GM13976 (cell line): ENCODE measurements at places on chromosomes 2 and 18.

DNA sequence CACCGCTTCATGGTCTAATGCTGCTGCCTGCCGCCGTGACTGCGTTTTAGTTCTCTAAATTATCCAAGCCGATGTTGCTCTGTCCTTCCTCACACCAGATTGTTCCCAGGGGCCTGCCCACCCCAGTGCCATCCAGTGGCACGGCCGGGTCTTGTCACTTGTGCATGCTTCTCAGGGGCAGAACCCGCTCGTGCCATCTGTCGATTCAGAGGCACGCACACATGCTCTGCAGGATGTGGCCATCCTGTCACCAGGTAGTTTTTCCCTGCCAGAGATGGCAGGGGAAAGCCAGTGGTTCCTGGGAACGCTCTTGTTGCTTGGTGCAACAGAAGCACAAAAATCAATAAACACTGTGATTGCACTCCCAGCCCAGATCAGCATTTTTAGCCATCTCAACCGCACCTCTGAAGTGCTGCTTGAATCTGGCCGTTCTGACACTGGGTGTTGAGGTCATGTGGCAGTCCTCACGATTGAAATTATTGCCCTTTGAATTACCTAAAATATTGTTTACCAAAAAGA is 119.6 kb upstream of the BOD1L2 start:
- DNase-seq: no peak

DNA sequence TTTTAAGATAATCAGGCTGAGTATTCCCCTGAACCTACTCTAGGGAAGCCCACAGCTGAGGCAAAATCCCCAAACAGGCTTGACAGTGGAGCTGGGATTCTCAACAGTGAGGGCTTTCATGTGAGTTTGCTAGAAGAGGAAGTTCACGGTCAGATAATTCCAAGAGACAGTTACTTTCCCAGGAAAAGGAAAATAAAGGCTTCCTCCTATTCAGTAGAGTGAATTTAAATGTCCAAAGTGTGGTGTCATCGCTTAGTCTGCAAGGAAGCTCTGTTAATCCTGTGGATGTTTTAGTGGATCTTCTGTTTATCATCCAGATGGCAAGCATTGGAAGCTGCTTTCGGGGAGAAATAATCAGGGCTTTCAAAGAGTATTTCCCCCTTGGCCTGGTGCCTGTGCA is 119.8 kb downstream of the RPIA start:
- DNase-seq: no peak

DNA sequence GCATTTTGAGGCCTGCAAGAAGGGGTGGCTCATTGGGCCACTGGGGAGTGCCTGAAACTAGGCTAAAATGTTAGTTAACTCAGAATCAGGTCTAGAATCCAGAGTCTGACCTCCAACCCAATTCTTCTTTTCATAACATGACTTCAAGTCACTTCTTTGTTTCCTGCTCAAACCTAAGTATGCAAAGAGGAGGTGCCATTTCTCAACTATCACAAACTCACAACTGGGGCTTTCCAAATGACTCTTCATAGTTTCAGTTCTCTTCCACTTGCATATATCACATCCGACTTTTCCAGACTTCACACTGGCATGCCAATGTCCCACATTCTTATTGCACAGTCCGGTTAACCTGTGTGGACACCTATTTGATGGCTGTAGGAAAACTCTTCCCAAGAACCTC is 211.6 kb downstream of the TCF4 start:
- peak; percentile 42 for DNase-seq

DNA sequence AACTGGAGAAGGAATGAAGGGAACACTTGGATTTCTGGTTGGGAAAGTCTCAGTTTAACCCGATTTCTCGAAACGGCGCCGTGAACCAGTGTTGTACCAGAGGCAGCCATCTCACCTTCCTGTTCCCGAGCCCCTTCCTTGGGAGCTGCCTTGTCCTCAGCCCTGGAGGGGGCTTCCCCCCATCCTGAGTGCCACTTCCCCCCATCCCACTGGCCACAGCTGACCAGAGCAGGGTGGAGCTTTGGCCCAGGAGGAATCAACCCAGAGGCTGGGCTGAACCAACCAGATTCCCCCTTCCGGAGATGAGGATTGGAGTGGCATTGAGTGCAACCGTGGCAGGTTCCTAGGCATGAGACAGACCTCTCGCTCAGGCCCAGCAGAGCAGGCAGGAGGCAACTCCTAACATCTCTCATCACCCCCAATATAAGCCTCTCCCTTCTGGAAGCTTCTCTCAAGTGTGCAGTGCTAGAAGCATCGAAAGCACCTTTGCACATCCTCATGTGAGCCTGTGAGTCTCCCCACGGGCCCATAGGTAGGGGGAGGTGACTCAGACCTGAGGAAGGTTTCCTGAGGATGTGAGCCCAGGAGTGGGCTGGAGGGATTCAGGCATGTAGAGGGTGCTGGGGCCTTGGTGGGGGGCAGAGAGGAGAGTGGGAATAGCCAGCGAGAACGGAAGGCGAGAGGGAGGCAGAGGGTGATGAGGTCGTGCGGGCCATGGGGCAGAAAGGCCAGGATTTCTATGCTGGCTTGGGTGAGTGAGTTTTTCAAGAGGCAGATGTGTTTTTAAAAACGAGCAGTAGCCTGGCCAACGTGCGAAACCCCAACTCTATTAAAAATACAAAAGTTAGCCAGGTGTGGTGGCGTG is 11.9 kb downstream of the NGEF start:
- no peak for DNase-seq

DNA sequence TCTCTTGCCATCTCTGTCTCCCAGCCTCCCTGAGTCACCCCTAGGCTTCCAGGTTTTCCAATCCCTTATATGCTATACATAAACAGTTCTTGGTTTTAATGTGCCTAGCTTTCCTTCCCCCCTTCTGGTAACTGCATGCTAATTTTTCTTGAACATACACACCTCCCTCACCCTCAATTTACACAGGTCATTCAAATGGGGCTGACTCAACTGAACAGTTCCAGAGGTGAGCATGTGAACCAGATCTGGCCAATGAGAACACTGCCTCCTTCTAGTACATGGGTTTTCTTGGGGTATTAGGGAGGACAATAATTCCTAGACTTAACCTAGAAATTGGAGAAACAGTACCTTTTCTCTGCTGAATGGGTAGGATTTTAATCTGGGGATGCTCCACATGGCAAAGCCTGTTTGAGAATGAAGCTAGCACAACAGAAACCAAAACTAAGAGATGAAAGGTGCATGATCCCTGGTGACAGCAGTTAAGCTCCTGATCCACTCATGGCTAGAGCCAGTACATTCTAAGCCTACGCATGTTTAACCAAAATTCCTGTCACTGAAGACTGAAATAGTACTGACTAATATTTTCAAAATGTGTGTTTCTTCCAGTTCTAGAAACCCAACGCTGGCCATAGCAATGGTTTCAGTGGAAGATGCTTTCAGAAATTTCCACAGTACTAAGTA is 11.8 kb downstream of the SLC25A12 start:
- DNase-seq: peak; percentile 34

DNA sequence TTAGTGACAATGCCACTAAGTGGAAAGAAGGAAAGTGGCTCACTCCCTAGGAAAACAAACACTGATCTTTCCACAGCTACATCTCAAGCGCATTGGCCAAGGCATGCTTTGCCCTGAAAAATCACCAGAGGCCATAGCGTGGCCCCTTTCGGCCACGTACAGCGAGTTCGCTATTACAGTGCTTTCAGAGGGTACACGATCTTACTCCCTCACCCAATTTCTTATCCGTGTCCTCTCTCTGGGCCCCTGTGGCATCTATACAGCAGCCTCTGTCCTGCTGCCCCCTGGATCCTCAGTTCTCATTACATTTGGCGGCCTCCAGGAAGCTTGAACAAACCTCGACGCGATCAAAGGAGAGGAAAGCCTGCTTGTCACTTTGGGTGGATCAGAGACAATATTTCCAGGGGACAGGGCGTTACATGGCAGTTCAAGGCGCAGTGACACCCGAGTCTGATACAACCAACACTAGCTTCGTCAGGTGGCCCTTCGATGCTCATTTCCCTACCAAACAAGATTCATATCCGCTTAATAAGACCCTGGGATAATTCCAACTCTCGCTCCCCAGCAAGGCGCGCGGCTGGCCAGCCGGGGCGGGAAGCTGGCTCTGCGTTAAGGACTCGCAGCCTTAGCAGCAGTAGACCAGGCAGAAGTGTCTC is 941 bp downstream of the SKOR2 start:
- DNase-seq: no peak

GRCh38 chr2:112181571-112182290 is 43.5 kb downstream of the FBLN7 start:
- DNase-seq: no peak

DNA sequence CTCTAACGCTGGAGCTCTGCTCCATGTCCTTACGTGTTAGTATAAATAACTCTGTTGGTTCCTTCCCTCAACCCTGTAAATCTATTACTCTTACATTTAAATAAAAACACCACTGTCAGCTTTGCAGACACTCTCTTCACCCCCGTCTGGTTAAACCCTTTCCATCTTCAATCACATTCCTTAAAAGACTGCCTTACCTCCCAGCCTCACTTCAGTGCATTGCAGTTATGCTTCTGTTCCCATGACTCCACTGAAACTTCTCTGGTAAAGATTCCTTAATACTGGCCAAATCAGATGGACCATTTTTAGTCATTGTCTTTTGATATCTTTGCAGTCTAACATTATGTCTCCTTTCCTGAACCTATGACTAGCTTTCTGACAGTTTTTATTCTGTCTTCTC is 61.7 kb downstream of the EML4 start:
- DNase-seq: no peak

DNA sequence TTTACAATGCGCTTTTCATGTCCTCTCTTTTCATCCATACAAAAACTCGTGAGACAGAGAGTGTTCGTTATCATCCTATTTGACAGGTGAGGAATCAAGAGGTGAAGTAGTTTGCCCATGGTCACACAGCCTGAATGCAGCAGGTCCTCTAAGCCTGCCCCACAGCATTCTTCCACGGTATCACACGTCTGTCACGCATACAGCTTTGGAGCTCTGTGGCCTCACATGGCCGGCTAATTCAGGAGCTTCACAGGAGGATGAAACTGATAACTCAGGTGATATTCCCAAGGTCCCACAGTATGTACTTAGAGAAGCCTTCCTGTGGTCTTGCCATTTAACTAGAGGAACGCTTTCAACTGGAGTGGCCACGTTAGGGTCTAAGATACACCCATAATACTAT is 59.0 kb downstream of the MYO5B start:
- no peak for DNase-seq

GRCh38 chr18:28088477-28088876 is 88.5 kb downstream of the CDH2 start:
- DNase-seq: no peak

- no peak for DNase-seq
Observed at GRCh38 chr2:226660526-226660925, 139.1 kb downstream of the IRS1 start.

GRCh38 chr2:43180897-43181296 is 45.5 kb downstream of the ZFP36L2 start:
- DNase-seq: no peak

- no peak for DNase-seq
Observed at GRCh38 chr18:3305354-3305762, 43.4 kb downstream of the MYL12B start.

DNA sequence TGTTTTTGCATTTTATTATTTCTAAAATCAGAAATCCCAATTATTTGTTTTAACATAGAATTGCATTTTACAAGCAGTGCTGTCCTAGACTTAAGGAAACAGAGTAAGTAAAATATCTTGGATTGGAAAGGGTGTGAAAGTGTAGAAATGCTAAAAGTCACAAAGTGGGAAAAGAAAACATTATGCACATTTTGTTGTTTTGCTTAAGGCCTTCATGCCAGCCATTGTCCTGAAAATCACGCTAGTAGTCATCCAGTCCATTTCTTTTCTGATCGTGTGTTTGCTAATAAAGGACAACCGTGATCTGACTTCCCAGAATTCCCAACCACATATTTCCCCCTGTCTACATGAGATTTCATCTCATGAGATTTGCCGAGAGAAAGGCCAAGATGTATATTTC is 199.1 kb downstream of the PTGR3 start:
- DNase-seq: no peak
